Placental pericyte (primary cell): ENCODE measurements at places on chromosomes 4 and X. TPM values are rescaled to one million over a fixed set of nuclear protein-coding genes. Genes with fewer than 3 reads are reported as not detected.

The HSFX3 gene
- total RNA-seq, result not detected in 2 replicates

The CPEB2 gene
- total RNA-seq, result 11.2 and 20.8 TPM in 2 replicates

The CORIN gene
- total RNA-seq, result under 0.01 and 1.1 TPM in 2 replicates

The NHS gene
- 0.66 and 5.3 TPM in 2 replicates for total RNA-seq

The TMPRSS11A gene
- total RNA-seq, result not detected in 2 replicates

The AMOT gene
- 2.6 and 2.9 TPM in 2 replicates for total RNA-seq
